ENCODE measurements at places on chromosomes 2 and 18.

- peak; percentile 8 for DNase-seq
These were observed 120.4 kb downstream of the RNF144A start for GRCh38 chr2:7037340-7038333.

- DNase-seq: peak; percentile 63
These were observed 117.9 kb upstream of the COL5A2 start for GRCh38 chr2:189297446-189297845.

- no peak for DNase-seq
These were observed 1493.2 kb upstream of the NXPH2 start for GRCh38 chr2:140273408-140273807.

DNA sequence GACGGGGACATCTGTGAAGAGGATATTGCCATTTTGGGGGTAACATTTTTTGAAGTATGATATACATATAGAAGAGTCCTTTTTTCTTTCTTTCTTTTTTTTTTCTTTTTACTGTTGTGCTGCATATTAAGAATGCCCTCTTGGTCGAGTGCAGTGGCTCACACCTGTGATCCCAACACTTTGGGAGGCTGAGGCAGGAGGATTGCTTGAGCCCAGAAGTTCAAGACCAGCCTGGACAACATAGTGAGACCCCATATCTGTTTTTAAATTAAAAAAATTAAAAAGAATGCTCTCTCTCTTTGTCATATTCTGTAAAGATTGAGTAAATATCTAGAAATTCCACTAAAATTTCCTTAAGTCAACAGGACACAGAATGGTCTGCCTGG is 3.6 kb downstream of the SH2D6 start:
- DNase-seq: no peak

- DNase-seq: peak; percentile 27
These were observed 18.5 kb downstream of the CCDC88A start for GRCh38 chr2:55401124-55401523.

- DNase-seq: no peak
These were observed 38.4 kb downstream of the CYP26B1 start for GRCh38 chr2:72109291-72109690.

GRCh38 chr2:71919708-71920107 is 228.0 kb downstream of the CYP26B1 start:
- DNase-seq: no peak

- DNase-seq: no peak
These were observed 290.3 kb downstream of the CNTNAP5 start for GRCh38 chr2:124315221-124315880.

GRCh38 chr2:119066272-119066804 is 92.2 kb downstream of the C1QL2 start:
- DNase-seq: peak; percentile 41

All from ELR (cell line).